AG04449 (cell line): ENCODE measurements at places on chromosomes 1 and 21.
A peak's percentile ranks its signal among the peaks of the same experiment; 100 is the strongest.

DNA sequence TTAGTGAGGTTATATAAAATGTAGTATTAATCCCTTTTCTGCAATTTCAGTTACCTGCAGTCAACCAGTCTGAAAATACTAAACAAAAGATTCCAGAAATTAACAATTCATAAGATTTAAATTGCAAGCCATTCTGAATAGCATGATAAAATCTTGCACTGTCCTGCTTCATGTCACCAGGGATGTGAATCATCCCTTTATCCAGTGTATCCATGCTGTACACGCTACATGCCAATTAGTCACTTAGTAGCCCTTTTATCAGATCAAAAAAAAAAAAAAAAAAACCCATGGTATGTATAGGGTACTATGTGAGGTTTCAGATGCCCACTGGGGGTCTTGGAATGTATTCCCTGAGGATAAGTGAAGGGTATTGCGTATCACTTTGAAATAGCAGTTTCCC lies 191.3 kb upstream of the HP1BP3 start:
- DNase-seq, result no peak

- no peak for DNase-seq
These were observed 934 bp downstream of the SCP2 start for GRCh38 chr1:52928015-52928404.

GRCh38 chr1:41855713-41856112 lies 63.0 kb downstream of the HIVEP3 start:
- no peak for DNase-seq

- no peak for DNase-seq
These were observed 251.1 kb upstream of the ADGRL2 start for GRCh38 chr1:81549588-81550127.

- peak; percentile 80 for DNase-seq
These were observed 10.1 kb downstream of the CFAP45 start for GRCh38 chr1:159889821-159890252.

DNA sequence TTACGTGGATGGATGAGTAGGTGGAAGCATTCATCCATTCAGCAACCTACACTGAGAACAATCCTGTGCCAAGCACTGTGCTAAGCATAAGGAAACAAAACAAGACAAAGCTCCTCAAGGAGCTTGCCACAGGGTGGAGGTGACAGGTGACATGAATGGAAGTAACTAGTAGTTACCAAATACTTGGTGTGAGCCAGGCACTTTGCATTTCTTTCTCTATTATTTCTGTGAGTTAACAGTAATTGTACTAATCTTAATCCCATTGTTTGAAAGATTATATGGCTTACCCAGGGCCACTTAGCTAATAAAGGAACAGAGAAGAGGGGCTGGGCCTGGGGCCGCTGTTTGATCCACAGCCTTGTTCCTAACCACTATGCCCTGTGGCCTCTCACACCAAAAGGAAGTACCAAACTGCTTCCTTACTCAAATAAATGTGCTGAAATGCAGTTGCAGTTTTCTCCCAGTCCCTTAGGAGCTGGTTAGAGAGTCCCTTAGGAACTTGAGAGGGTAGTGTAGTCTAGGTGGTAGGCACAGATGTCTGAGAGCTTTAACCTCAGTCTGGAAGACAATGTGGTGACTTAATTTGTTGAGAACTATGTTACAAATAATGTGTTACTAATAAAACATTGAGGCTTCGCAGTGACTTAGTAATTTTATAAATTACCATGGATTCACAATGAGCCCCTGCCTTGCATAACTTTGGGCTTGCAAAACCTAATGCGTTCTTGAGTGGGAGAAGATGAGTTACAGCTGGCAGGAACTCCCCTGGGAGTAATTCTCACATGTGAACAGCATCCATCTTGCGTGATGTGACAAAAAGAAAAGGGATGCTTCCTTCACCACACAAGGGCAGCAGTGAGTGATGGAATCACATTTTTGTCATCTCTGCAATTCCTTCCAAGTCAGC lies 69.8 kb downstream of the MPZL1 start:
- peak; percentile 99 for DNase-seq

DNA sequence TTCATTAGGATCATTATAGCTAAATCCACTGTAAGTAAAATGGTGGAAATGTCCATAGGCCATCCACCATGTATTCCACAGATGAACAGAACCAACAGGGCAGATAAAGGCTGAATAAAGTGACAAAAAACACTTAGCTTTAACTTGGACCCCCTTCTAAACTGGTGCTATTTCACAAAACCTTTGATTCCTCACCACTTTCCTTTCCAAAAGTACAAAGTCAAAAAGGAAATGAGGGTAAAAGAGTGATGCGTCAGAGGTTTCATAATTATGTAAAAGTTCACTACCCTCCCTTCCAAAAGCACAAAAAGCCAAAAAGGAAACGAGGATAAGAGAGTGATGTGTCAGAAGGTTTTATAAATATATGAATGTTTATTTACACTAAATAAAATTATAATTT lies 172.2 kb downstream of the TBX15 start:
- DNase-seq, result no peak

DNA sequence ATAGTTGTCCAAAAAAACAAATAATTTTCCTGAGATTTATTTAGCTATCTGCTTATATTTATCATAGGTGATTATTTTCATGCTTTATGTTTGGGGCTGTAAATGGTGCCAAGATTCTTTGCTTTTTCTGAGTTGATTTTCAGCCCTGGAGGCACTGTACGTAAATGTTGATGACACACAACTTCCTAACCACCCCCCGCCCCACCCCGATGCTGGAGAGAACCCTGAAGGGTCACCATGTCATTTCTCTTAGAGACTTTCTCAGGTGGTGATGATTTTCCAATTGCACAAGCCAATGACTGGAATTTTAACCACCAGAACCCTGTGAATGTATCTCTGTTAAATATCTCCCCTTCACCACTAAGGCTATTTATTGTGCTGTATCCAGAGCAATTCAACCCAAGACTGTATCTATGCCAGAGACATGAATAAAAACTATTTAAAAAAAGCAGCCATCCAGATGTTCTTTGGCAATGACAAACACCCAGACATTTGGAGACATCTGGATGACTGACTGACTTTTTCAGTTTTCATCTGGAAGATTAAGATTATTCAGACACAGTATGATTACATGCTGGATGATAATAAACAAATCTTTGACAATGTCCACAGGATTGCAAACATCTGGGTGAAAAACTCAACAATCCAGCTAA lies 346.0 kb downstream of the LMX1A start:
- DNase-seq, result no peak

DNA sequence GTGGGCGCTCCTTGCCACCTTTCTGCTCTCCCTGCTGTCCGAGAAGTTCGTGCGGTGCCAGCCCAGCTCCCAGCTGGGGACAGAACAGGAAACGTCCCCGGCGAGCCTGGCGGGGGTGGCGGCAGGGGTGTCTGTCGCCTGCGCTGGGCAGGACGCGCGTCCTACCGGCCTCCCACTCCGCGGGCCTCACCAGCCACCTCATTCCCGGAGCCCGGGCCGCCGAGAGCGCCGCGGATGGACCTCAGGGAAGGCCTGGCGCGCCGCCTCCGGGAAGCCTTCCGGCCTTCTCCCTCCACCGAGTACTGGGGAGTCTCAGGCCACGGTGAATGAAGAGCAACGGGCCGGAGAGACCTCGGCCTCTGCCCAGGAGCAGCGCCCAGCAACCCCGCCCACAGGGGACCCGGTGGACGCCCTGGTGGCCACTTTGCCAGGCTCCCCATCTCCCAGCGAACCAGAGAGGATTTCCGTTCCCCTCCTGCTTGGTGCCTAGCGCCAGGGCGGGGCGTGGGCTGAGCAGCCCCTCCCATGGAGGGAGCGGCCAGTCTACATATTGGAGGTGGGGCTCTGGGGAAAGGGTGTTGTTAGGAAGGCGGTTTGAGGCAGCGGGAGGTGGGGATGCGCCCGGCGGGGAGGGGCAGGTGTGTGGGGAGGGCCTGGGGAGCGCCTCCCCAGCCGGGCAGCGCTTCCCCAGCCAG lies 9.5 kb upstream of the TNFRSF14 start:
- DNase-seq, result no peak

DNA sequence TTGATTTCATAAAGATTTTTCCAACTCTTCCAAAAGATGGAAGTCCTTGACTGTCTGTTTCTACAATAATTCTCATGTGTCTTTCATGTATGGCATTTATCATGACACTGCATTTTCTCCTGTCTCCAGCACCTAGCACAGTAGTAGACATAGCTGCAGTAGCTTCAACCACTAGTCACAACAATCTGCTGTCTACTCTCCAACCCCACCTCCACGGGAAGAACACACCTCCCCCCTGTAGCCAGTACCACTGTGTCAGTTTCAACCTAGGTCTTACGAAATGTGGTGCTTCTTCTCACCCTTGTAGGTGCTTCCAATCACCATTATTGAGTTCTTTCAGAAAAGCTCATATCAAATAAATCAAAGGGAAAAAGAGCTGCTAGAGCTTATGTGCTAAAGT lies 425.1 kb upstream of the ADAMTS5 start:
- no peak for DNase-seq

GRCh38 chr1:92901126-92901525 lies 60.1 kb downstream of the DIPK1A start:
- DNase-seq, result no peak

DNA sequence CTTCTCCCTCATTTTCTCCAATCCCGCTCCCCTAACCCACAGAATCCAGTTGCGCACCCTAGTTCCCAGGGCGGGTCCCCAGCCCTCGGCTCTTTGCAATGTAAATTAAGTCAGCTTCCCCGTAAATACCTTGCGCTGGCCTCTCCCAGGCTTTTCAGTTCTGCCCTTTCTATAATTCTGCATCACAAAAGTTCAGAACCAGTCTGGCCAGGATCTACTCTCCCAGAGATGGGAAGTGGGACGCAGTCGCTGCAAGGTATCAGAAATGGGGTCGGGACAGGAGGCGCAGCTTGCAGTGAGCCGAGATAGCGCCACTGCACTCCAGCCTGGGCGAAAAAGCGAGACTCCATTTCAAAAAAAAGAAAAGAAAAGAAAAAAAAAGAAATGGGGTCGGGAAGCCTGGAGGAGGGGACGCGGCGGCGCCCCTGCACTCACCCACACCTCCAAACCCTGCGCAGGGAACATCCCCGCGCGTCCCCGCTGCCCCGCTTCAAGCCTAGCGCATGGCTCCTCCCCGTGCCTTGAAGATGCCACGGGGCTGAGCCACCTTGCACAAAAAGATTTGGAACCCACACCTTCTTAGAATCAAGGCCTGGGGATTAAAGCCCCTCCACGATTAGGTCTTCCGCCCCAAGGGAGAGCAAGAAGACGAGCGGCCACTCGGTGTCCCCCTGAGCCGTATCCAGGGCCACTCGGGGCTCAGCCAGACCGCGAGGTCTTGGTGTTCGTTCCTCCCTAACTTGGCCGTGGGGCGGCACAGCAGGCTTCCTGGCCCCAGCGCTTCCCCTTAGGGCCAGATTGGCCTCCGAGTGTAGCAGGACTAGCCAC lies 27.2 kb upstream of the ITLN2 start:
- DNase-seq, result no peak

GRCh38 chr1:88697503-88697902 lies 13.4 kb downstream of the PKN2 start:
- DNase-seq, result no peak

DNA sequence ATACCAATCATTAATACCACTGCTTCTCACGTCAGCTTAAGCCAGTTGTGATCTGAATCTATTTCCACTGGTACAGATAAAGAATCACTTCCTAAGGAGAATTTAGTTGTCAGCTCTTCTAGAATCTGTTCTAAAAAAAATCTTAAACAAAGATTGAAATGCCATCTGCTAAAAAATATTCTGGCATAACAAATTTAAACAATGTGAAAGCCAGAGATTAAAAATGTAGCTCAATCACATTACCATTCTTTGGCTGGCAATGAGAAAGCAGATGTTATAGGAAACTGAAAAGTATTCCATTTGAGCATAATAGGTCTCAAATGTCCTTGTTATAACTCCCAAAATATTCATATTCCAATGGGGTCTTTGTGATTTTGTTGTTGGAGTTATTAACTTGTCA lies 21.7 kb upstream of the LRRC8B start:
- no peak for DNase-seq

- DNase-seq, result no peak
These were observed 91.2 kb upstream of the PALMD start for GRCh38 chr1:99554727-99555126.

- no peak for DNase-seq
These were observed 175.0 kb downstream of the KAZN start for GRCh38 chr1:14773396-14774025.

DNA sequence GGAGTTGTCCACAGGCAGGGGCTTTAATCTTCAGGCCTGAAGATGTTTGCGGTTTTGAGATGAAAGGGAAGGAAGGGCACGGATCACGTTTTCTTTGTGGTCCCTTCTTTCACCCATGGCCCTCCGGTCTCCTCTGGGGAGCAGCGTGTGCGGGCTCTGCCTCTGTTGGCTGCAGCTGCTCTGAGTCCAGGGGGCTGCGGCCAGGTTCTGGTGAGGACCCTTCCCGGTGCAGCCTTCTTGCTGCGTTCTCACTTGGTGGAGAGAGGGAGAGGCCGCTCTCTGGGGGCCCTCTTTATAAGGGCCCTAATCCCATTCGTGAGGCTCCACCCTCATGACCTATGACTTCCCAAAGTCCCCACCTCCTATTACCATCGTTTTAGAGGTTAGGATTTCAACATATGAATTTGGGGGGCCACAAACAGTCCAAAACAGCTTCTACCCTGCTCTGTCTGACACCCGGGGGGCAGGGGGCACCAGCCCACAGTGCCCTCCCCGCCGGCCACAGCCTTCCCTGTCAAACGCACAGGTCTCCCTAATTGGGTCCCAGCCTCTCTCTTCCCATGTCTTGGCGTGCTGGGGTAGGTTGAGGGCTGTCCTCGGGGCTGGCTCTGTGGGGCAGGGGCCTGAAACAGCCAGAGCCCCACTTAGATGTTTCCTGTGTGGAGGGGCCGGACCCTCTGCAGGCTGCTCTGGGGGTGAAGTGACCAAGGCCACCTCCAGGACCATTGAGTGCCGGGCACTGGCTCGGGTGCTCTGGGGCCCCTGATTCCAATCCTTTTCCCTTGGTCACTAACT lies 100.1 kb upstream of the C1orf174 start:
- DNase-seq, result no peak

- DNase-seq, result peak; percentile 17
These were observed 109.1 kb downstream of the HHAT start for GRCh38 chr1:210437781-210438180.

DNA sequence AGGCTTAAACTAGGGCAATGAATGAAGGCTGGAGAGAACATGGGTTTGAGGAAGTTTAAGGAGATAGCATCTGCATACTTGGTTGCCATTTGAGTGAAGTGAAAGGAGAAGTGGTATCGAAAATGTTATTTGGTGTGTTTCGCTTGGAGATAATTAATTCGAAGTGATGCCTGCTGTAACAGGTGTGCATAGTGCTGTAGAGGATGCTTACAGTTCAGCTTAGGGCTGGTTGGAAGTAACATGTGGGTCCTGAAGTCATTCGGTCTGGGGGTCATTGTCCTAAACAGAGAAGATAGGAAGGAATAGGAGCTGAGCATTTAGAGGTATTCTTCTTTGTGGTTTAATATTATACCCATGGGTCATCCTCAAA lies 301 bp upstream of the NUDT17 start:
- DNase-seq, result no peak

GRCh38 chr21:16047904-16048303 lies 318.1 kb downstream of the USP25 start:
- DNase-seq, result peak; percentile 54

GRCh38 chr1:115534106-115534505 lies 107.7 kb upstream of the VANGL1 start:
- no peak for DNase-seq

- DNase-seq, result peak; percentile 92
These were observed 36.6 kb upstream of the SLC44A3 start for GRCh38 chr1:94783342-94784189.

- DNase-seq, result no peak
These were observed 19.7 kb downstream of the SLC2A1 start for GRCh38 chr1:42938645-42939615.

GRCh38 chr1:198734323-198735008 lies 95.6 kb downstream of the PTPRC start:
- no peak for DNase-seq
